ENCODE measurements at places on chromosomes 2 and 18. TPM values are rescaled to one million over a fixed set of nuclear protein-coding genes. Genes with fewer than 3 reads are reported as not detected.

DNA sequence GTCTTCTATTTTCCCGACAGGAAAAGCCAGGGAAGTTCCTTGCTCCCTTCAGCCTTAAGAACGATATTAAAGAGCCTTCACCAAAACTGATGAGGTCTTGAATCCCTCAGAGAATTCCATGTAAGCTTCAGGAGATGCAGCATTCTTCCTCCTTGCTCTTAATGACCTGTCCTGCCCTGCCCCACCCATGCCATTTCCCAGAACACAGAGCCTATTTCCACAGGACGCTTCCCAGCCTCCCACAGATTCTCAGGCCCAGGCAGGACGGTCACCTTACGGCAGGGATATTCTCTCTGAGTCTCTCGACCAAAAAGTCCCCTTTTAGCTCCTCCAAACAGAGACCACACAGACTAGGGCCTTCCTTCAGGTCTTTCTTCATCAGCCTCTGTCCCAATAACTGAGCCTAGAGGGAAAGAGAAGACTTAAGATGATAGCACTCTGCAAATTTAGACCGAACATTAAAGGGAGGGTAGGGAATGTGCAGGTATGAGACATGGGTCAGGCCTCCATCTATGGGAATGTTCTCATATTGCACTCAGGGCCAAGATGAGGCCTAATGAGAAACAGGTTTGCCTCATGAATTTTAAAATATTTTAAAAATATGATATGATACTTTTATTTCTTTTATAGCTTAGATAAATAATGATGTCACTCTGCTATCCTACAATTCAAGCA, 62.1 kb downstream of the COBLL1 start:
- no peak for DNase-seq

CHRND gene
- total RNA-seq, result not detected

GRCh38 chr2:8045081-8045614, 636.7 kb upstream of the ID2 start:
- no peak for DNase-seq

GRCh38 chr2:240795916-240796510, 24.0 kb downstream of the KIF1A start:
- no peak for DNase-seq

DNA sequence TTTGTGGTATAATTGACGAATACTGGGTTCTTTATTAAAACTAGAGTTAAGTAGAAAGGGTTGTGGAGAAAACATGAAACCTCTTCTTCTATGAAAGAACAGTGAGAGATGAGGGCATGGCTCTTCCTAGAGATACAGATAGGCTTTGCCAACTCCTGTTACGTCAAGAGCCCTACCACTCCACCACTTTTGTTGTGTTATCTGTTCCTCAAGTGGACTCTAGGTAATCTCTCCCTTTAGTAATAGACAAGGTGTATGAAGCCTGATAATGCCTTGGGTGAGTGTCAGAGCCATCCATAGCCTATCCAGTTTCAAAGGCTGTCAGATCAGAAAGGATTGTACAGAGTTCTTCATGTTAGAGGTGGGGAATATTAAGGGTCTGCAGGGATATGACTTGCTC, 176.4 kb downstream of the SETBP1 start:
- no peak for DNase-seq

DNA sequence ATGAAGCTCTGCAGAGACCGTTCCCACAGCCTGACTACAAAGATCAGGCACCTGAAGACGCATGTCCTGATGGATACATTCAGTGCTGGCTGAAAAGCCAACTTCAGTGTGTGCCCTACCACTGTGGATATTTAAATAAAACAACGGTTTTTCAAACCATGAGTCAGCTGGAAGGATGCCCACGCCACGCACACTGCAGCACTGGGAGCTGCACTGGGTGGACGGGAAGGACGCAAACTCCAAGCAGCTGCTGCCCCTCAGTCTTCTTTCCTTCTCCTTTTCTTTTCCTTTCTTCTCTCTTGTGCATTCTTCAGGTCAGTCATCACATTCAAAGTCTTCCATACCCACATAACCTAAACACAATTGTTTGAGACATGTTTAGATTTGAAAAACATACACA, 7.9 kb downstream of the TMEM18 start:
- DNase-seq, result no peak

DNA sequence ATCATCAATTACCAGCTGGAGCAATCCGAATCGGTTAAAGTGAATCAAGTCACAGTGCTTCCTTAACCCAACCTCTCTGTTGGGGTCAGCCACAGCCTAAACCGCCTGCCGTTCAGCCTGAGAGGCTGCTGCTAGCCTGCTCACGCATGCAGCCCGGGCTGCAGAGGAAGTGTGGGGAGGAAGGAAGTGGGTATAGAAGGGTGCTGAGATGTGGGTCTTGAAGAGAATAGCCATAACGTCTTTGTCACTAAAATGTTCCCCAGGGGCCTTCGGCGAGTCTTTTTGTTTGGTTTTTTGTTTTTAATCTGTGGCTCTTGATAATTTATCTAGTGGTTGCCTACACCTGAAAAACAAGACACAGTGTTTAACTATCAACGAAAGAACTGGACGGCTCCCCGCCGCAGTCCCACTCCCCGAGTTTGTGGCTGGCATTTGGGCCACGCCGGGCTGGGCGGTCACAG, 496 bp upstream of the ITGA4 start:
- no peak for DNase-seq

DNA sequence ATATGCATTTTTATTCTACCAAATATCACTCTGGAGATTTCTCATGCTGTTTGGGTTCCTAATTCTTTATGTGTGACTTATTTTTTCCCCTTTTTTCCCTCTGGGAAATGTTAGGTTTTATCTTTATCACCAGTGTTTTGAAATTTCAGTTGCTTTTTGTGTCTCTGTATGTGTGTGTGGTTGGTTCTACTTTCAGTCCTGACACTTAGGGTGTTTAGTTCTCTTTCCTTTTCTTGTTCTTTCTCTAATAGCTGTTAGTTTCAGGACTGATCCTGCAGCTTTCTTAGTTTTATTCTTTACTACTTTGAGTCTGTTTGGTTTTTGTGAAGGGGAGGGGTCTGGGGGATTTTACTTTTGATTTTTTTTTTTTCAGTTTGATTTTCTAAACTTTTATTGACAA, 23.1 kb downstream of the PPM1B start:
- DNase-seq, result no peak

CRYGC gene
- total RNA-seq, result not detected

GRCh38 chr2:73239776-73240175, 5.7 kb downstream of the CCT7 start:
- DNase-seq, result peak; percentile 71

- DNase-seq, result no peak
These were observed 115.2 kb downstream of the RNF144A start for GRCh38 chr2:7032371-7032770.

- DNase-seq, result no peak
These were observed 9.1 kb downstream of the ZCCHC2 start for GRCh38 chr18:62531931-62532330.

DNA sequence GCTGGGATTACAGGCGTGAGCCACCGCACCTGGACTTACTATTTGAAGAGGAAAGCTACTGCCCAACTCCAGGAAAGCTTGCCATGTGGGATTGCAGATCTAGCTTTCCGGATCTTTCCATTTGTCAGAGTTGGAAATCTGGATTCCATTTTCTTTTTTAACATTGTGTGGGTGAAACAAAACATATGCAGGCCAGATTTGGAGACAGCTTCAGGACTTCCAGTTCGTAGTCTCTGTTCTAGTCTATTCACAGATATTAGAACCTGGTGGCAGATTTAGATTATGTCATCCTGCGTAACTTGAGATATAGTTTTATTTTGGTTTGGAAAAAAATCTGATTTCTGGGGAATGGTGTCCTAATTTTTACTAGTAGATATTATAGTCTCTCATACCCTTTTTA, 70.5 kb downstream of the ZNF236 start:
- DNase-seq, result no peak

MBD5 gene
- total RNA-seq, result 13.0 TPM

GRCh38 chr2:37882036-37882435, 43.1 kb upstream of the RMDN2 start:
- no peak for DNase-seq

DNA sequence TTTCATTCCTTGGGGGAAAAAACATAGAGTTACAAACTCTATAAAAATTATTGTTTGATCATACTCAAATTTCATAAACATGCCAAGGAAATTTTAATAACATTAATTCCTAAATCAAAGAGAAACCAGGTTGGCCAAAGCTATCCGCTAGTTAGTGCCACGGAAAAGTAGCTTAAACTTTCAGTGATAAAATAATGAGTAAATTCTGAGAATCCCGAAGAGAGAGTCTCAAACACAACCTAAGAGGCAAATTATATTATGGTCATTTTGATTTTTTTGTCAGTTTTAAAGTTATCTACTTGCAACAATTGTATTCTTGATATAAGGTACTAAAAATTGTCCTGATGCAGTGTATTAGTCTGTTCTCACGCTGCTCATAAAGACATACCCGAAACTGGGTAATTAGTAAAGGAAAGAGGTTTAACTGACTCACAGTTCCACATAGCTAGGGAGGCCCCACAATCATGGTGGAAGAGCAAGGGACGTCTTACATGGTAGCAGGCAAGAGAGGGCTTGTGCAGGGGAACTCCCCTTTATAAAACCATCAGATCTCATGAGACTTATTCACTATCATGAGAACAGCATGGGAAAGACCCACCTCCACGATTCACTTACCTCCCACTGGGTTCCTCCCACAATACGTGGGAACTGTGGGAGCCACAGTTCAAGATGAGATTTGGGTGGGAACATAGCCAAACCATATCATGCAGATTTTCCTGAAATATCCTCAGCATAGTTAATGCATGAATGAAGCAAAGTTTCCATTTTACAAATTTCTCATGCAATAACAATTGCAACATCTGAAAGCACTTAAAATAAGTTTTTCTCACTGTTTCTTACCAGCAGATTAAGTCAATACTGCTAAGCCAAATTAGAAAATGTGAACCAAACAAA, 205.9 kb upstream of the STK17B start:
- DNase-seq, result no peak

All from pulmonary artery endothelial cell (primary cell).